ENCODE measurements at places on chromosomes 7 and 10. TPM values are rescaled to one million over a fixed set of nuclear protein-coding genes. Genes with fewer than 3 reads are reported as not detected.

FAM149B1 gene
- total RNA-seq, result 7.4 TPM

DNA sequence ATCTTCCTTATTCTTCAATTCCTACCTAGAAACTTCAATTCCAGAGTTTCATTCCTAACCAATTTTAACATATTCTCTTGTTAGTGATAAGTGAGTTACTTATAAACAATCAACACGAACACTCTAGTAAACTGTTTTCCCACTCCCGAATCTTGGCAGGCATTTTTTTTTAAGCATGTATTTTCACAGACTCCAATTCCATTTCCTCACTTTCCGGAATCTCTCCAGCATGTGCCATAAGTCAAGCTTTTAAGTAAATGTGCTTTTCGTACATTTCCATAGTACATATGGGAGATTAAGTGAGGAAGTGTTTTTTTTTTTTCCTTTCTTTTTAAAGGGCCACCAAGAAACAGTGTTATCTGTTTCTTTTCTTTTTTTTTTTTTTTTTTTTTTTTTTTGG, 89.1 kb downstream of the FGFR2 start:
- no peak for DNase-seq

GRCh38 chr10:130895161-130895560, 416.4 kb downstream of the TCERG1L start:
- DNase-seq, result no peak

DNA sequence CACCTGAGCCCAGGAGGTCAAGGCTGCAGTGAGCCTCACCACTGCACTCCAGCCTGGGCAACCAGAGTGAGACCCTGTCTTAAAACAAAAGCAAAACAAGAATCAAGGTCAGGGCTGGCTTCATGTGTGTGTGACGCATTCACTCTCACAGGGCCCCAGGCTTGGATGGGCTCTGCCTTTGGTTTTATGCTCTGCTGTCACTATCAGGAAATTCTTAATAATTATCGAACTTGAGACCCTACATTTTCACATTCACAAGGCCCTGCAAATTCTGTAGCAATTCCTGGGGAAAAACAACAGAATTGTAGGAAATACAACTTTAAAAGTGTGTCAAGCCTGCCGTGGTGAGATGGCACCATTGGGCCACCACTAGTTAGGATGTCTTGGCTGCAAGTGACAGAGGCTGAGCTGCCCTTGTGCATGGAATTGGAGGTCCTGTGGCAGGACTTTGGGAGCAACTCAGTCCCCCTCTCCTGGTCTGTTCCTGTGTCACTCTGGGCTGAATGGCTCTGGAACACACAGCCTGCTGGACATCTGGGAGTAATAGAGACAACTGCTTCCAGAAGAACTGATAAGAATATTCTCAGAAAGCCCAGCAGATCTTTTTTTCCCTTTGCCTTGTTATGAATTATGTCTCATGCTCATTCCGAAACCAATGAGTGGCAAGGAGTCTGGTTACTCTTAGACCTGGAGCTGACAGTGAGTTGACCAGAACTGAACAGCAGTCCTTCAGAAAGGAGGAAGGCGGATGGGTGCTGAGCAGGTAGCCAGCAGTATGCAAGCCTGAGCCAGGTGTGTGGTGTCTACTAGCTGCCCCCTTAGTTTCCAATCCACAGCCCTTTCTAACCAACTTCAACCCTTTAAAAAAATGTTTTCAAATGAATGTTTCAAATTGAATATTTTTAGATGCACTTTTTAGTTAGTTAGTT, 3.6 kb downstream of the UBE2D4 start:
- DNase-seq, result no peak

SLC13A1 gene
- not detected for total RNA-seq

- no peak for DNase-seq
Observed at GRCh38 chr10:112160834-112161233, 22.7 kb downstream of the GPAM start.

- peak; percentile 80 for DNase-seq
Observed at GRCh38 chr10:13877154-13877909, 290.6 kb downstream of the PRPF18 start.

Measured in MG63 (cell line).